SW 1271 (cell line): ENCODE measurements at places on chromosomes 16 and 17.

- no peak for DNase-seq
Measured at GRCh38 chr17:18225642-18226283, 328 bp downstream of the LLGL1 start.

DNA sequence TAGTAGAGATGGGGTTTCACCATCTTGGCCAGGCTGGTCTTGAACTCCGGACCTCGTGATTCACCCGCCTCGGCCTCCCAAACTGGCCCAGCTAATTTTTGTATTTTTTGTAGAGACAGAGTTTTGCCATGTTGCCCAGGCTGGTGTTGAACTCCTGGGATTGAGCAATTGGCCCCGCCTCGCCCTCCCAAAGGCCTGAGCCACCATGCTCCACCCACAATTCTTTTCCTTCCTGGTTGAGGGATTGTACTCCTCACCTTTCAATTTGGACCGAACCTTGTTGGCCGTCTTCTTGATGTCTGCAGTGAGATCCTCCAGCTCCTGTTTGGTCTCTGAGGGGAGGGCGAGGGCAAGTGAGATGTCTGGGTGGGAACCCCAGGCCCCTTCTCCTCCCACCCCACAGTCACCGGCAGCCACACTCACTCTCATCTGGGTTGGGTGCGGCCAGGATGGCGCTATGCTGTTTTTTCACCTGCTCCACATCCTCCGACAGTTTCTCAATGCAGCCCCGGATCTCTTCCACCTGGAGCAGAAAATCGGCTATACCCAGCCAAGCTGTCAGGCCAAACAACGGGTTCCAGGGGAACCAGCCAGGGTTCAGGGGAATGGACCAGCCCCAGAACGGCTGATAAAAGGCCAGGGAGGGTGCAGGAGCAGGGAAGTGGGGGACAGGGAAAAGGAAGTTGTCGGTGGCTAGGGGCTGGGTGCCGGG is 9.6 kb downstream of the STX1B start:
- DNase-seq, result no peak

- DNase-seq, result no peak
Measured at GRCh38 chr17:74671031-74671771, 41.5 kb downstream of the CD300LF start.

- peak; percentile 26 for DNase-seq
Measured at GRCh38 chr17:34584805-34585416, 5.5 kb downstream of the TMEM132E start.

DNA sequence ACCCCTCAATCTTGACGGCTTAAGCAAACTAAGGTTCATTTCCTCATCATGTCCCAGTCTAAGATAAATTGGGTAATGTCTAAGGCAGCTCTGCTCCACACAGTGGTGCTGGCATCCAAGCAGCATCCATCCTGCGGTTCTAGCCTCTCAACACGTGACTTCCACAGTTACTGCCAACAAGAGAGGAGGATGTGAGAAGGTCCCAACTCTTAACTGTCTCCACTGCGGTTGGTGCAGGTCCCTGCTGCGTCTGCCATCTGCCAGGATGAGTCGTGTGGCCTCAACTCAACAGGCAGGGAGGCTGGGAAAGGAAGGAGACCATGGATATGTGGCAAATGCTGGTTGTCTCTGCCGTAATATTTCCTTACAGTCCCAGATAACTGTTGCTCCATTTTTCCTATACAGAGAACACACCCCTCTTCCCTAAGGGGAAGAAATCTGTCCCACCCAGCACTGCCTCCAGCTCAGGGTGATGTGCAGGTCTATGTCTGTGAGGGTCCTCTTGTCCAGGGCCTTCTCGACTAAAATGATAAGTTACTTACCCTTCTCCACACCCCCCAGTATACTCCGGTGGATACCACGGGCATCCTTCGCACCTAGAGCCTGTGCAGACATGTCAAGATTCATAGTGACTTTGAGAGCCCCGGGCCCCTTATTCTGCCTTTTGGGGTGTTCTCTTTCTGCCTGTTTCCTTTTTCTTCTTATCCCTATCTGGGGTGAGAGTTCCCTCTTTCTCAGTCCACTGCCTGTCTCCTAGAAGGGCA is 64.7 kb downstream of the KCNJ18 start:
- DNase-seq, result no peak

DNA sequence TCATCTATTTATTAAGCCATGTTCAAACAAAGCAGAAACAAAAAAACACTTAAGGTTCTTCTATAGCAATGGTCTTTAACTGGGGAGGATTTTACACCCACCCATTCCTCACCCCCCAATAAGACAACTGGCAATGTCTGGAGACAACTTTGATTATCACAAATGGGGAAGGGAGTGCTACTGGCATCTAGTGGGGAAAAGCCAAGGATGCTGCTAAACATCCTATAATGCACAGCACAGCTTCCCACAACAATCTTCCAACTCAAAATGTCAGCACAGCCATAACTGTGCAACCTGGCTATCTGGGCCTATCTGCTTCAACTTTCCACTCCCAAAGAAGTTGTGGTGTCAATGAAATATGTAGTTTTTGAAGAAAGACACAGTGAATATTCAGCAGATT is 1044.4 kb downstream of the CDH8 start:
- no peak for DNase-seq

- DNase-seq, result no peak
Measured at GRCh38 chr16:89786474-89787364, 29.7 kb downstream of the FANCA start.

DNA sequence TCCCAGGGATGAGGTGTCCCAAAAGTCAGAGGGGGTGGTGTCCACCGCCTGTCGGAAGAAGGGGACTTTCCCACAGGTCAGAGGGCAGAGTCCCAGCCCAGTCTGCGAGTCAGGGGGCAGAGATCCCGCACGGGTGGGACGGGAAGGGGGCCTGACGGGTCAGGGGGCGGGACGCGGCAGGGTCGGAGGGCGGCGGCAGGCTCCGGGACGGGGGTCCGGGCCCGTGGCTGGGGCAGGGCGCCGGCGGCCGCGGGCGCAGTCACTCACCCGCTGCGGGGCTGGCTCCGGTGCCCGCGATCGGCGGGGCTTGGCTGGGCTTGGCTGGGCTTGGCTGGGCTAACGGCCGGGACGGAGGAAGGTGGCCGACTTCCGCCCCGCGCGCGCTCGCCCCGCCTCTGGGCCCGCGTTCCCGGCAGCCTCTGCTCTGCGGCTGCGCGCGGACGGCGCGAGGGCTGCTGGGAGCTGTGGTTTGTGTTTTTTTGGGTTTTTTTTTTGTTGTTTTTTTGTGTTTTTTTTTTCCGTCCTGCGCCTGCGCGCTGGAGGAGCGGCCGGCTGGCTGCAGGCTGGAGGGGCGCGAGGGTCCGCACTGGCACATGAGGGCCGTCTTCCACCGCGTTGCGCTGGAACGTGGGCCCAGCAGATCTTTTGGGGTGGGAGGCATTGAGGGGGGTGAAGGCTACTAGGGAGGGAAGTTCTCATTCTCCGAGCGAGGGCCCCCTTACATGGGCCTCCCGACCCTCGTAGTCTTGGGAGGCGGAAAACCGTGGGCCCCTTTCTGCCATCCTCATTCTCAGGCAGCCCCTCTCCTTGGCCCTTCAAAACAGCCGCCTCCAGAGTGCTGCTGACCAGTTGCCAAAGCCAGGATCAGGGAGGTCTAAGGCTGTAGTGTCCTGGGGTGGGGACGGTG is at the start of gene CANT1:
Gene CANT1 (minus strand): TSS at position 368 of the 907 bp plus-strand sequence. CDS start 12,142 bp downstream, outside the sequence.
- peak; percentile 74 for DNase-seq

GRCh38 chr16:24728891-24729242 is 584 bp upstream of the TNRC6A start:
- DNase-seq, result no peak

- no peak for DNase-seq
Measured at GRCh38 chr16:7161891-7162290, 170.8 kb upstream of the RBFOX1 start.

GRCh38 chr16:87325423-87325858 is 8.2 kb upstream of the C16orf95 start:
- no peak for DNase-seq

- DNase-seq, result no peak
Measured at GRCh38 chr16:84453061-84453752, 51.3 kb downstream of the MEAK7 start.

GRCh38 chr17:65833214-65833613 is 271.8 kb upstream of the AXIN2 start:
- DNase-seq, result no peak

- DNase-seq, result no peak
Measured at GRCh38 chr16:19089410-19089955, 22.1 kb downstream of the COQ7 start.

- DNase-seq, result no peak
Measured at GRCh38 chr17:45018848-45019711, 32.4 kb downstream of the DCAKD start.

DNA sequence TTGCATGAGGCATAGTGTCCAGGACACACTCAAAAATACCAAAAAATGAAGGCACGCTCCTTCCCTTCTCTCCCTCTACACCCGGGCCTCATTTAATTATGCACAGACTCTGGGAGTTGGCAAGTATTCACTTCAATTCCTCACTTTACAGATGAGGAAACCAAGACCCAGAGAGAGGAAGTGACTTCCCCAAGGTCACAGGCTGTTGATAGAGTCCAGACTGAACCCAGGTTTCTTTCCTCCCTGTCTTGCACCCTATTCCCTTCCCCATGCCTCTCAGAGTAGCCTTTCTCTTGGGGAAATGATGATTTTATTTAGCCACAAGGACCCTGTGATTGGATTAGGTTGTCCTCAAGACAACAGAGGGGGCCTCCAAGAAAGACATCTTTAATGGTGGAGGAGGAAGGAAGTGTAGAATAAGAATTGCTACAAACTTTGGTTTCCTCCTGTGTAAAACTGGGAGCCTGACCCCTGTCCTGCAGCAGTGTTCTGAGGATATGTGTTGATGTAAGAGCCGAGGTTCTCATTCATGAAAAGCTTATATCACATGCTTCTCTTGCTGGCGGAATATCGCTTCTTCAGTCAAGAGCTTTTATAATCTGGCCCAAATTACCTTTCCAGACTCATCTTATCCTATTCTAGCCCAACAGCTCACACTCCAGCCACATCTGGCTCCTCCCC is 48.8 kb upstream of the SIAH1 start:
- DNase-seq, result no peak

DNA sequence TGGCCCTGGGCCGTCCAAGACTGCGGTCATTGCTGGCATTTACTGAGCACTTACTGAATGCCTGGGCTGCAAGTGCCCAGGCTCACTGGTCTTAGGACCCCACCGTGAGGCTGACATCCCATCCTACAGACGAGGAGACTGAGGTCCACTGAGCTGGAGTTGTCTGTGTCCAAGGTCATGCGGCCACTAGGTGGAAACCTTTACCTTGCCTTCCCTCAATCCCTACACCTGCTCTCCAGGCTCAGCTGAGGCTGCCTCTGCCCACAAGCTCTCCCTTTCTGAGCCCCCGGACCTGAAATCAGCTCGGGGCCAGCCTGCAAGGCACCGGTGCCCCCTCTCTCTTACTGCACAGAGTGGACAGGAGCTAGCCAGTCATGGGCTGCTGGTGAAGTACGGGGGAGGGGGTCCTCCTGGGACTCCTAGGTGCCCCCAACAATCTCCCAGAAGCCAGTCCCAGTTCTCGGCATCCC is 1.5 kb downstream of the CASKIN1 start:
- DNase-seq, result peak; percentile 16

DNA sequence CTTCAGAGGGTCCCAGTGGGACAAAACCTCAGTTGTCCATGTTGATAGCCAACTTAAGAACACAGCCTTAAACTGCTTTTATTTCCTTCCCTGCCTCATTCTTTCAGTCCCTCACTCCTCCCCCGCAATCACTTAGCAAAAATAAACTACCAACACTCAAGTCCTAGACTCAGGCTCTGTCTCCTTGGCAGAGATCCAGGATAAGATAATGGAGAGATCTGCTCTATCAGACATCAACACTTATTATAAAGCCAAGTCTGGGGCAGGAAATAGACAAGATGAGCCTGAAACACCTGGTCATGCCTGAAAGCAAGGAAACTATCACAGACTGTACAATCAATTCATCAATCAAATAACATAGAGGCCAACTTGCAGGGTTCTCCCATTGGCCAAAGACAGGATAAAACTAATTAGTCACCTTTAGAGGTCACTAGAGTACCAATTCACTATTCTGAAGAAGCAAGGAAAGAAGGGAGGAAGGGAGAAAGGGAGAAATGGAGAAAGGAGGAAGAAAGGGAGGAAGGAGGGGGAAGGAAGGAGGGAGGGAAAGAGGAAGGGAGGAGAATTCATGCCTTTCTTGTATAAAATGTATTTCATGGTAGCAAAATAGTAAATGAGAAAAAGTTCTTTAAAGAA is 15.7 kb downstream of the HYDIN start:
- DNase-seq, result no peak

DNA sequence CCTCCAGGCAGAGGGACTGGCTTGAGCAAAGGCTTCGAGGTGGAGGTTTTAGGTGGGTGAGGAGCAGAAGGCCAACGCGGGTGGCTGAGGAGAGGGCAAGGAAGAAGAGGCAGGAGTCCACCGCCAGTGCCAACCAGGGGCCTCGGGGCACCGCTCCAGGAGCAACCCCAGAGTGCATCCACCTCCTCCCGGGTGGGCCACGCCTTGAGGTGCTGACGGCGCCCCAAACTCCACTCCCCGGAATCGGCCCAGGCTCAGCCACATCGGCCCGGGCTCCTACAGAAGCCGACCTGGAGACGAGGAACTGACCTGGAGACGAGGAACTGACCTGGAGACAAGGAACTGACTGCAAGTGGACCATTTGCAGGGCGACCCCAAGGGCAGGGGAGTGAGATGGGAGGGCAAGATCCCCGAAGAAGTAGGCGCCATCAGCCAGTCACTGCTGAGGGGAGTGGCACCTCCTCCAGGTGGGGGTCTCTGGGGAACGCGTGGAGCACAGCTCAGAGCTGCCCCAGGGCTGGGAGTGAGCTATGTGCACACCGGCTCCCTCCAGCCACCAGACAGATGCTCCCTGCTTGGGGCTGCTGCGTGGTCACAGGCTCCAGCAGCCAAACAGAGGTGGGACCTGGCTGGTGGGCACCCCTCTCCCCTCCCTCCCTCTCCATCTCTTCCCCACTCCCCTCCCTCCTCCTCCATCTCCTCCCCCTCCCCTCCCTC is 29.2 kb upstream of the CBFA2T3 start:
- DNase-seq, result no peak

- no peak for DNase-seq
Measured at GRCh38 chr16:4675864-4676786, 17.2 kb upstream of the NUDT16L1 start.

DNA sequence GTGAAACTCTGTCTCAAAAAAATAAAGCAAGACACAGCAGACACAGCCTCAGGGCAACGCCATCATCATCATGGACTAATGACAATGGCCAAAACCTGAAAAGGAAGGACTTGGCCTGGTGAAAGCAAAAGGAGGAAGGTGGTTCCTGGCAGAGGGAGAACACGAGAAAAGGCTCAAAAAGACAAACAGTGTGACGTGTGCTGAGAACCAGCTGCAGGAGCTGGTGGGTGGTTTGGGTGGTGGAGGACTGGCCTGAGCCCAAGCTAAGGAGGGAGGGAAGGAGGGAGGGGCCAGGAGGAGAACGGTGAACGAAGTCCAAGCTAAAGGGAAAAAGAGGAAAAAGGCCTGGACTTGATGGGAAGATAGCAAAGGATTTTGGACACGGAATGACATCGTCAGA is 85.1 kb downstream of the SLC39A11 start:
- no peak for DNase-seq

GRCh38 chr16:89187770-89188392 is 12.5 kb downstream of the SLC22A31 start:
- DNase-seq, result no peak

GRCh38 chr16:68347605-68348004 is 36.8 kb downstream of the PRMT7 start:
- no peak for DNase-seq

- no peak for DNase-seq
Measured at GRCh38 chr17:57006040-57006439, 28.1 kb downstream of the SCPEP1 start.

- no peak for DNase-seq
Measured at GRCh38 chr16:29237971-29238370, 168.5 kb downstream of the NPIPB11 start.

GRCh38 chr16:1308036-1308976 is 1.1 kb upstream of the UBE2I start:
- DNase-seq, result no peak

GRCh38 chr16:29663807-29664090 is 702 bp downstream of the SPN start:
- no peak for DNase-seq
